CD4-positive, alpha-beta memory T cell (primary cell): ENCODE measurements at places on chromosomes 6 and 20. TPM values are rescaled to one million over a fixed set of nuclear protein-coding genes. Genes with fewer than 3 reads are reported as not detected.

DNA sequence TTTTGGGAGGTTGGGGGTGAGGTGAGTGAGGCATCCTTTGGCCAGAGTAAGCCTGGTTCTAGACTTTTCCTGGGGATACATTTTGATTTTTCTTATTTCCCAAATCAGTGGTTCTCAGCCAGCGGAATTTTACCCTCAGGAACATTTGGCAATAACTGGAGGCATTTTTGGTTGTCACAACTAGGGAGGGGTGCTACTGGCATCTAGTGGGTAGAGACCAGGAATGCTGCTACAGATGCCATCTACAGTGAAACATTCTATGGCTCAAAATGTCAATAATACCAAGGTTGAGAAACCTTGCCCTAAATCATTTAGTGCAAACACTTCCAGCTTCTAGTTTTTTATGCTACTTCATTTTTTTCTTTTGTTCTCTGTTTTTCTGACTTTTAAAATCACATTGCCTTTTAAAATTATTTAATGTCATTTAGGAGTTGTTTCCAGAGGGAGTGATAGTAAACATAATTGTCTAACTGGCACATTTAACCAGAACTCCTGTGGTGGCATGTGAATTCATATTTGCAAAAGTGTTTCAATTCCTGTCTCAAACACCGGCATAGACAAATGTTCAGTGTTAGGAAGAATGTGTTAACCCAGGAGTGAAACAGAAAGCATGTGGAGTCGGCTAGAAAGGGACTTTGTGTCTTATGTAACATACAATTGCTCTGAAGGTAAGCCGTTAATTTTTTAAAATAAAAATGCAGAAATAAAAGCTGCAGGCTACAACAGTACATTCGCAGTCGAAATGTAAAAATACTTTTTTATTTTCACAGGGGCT, 59.0 kb downstream of the QRSL1 start:
- DNase-seq, result no peak
- no peaks in the 10 kb centered on the region for H3K4me1 ChIP-seq
- H3K27ac ChIP-seq, result no peak overlapping the region
- no peak overlapping the region for H3K4me3 ChIP-seq
- no peaks in the 10 kb centered on the region for H3K27me3 ChIP-seq

The SIRPB1 gene
- 7.2 TPM for total RNA-seq

The SNAI1 gene
- total RNA-seq, result 0.44 TPM

- DNase-seq, result no peak
- H3K4me1 ChIP-seq, result no peaks in the 10 kb centered on the region
- no peak overlapping the region for H3K27ac ChIP-seq
- no peaks in the 10 kb centered on the region for H3K27me3 ChIP-seq
- H3K36me3 ChIP-seq, result no peaks in the 10 kb centered on the region
Observed at GRCh38 chr20:57301026-57301425, 28.6 kb upstream of the SPO11 start.

The CBLN4 gene
- not detected for total RNA-seq

The NKX2-4 gene
- not detected for total RNA-seq

DNA sequence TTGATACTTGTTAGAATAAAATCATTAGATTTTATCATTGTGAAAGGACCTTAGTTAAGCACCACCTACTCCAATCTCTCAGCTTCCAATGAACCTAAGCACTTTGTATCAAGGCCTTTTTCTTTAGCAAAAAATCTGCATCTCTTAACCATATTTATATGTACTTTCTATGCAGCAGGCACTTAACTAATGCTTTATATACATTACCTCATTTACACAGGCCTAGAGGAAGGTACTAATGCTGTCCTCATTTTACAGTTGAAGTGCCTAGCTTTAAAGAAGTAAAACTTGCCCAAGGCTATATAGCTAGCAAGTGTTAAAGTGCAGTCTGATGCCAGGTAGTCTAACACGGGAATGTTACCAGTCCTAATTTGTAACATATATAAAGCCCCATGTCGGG, 14.0 kb downstream of the MAP3K7 start:
- H3K4me3 ChIP-seq, result no peak overlapping the region
- DNase-seq, result no peak
- no peak overlapping the region for H3K27ac ChIP-seq
- H3K27me3 ChIP-seq, result no peaks in the 10 kb centered on the region
- H3K4me1 ChIP-seq, result peaks cover 6% of the 10 kb centered on the region

DNA sequence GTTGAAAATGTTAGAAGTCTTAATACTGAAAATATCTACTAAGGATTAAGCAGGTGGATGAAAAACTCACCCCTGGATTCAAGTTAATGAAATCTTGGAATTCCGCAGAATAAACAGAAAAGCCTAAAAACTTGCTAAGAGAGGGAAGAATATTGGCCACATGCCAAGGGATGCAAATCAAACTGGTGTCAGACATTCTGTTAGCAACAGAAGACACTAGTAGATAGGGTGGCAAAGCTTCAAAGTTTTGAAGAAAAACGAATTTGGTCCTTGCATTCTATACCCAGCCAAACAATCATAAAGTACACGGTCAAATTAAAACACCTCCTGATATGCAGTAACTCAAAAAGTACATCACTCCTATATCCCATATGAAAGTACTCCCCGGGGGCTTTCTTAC, 77.1 kb upstream of the ADTRP start:
- H3K36me3 ChIP-seq, result no peaks in the 10 kb centered on the region
- H3K27ac ChIP-seq, result no peak overlapping the region
- no peaks in the 10 kb centered on the region for H3K27me3 ChIP-seq
- no peaks in the 10 kb centered on the region for H3K4me1 ChIP-seq
- no peak for DNase-seq

GRCh38 chr6:65803186-65803585, 96.2 kb upstream of the EYS start:
- H3K27ac ChIP-seq, result no peak overlapping the region
- no peaks in the 10 kb centered on the region for H3K27me3 ChIP-seq
- DNase-seq, result no peak
- H3K36me3 ChIP-seq, result no peaks in the 10 kb centered on the region
- no peaks in the 10 kb centered on the region for H3K4me1 ChIP-seq
- no peak overlapping the region for H3K4me3 ChIP-seq
